ENCODE measurements at places on chromosomes 2 and 18.
A peak's percentile ranks its signal among the peaks of the same experiment; 100 is the strongest.

GRCh38 chr18:46843372-46843771 is 73.9 kb downstream of the PIAS2 start:
- no peak for DNase-seq

DNA sequence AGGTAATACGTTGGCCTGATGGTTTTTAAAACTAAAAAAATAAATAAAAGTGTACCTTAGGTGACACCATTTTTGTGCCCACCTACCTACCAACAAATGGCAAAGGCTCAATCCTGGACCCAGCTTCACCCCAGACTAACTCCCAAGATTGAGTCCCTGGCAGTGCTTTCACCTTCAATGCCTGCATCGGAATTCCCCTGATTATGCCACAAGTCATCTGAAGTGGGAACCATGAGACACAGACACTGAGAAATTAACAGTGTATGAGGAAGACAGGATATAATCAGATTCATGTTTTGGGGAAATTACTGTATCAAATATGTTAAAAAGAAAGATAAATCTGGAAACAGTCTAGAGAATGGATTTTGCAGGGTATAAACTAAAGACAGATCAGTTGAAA is 41.6 kb downstream of the ZBTB14 start:
- no peak for DNase-seq

DNA sequence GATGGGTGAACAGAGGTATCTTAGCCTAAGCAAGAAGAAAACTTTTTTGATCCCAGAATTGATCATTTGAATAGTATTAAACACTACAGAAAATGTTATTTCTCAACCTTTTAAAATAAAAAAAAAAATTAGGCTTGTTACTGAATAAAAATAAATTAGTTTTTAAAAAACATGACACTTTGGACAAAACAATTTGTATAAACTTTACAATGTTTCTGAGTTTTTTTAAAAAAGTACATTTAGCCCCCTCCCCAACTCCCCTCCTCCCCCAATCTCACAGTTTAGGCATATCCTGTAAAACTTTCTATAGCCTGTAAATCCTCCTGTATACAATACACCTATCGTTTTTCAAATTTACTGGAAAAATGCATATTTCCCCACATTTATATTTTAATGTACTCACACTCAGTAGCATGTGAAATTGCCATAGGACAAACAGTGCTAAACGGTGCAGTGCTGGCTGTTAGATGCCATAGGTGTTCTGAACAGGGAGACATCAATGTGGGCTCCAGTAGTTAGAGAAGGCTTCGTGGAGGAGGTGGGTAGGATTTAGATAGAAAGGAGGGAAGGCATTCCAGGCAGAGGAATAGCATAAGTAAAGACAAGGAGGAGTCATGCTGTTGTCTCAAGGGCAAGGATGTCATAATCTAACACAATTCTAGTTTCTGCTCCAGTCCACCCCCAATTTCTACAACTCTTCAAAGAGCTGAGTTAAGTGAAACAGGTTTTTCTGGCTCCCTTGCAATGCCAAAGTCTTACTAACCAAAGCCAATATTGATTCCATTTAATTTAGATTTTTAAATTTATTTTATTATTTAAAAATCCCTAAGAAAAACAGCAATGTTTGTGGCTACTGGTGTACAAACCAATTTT is 50.9 kb downstream of the SP3 start:
- no peak for DNase-seq

- peak; percentile 79 for DNase-seq
Measured at GRCh38 chr18:77650799-77651385, 401.2 kb downstream of the GALR1 start.

- no peak for DNase-seq
Measured at GRCh38 chr2:161956738-161957137, 117.3 kb downstream of the DPP4 start.

- DNase-seq, result no peak
Measured at GRCh38 chr2:99832926-99833325, 309.5 kb downstream of the AFF3 start.

- DNase-seq, result no peak
Measured at GRCh38 chr2:177298191-177298590, 33.7 kb upstream of the NFE2L2 start.

GRCh38 chr18:617970-618504 is 21.2 kb downstream of the CLUL1 start:
- no peak for DNase-seq

GRCh38 chr2:23445450-23445868 is 60.5 kb downstream of the KLHL29 start:
- DNase-seq, result no peak

DNA sequence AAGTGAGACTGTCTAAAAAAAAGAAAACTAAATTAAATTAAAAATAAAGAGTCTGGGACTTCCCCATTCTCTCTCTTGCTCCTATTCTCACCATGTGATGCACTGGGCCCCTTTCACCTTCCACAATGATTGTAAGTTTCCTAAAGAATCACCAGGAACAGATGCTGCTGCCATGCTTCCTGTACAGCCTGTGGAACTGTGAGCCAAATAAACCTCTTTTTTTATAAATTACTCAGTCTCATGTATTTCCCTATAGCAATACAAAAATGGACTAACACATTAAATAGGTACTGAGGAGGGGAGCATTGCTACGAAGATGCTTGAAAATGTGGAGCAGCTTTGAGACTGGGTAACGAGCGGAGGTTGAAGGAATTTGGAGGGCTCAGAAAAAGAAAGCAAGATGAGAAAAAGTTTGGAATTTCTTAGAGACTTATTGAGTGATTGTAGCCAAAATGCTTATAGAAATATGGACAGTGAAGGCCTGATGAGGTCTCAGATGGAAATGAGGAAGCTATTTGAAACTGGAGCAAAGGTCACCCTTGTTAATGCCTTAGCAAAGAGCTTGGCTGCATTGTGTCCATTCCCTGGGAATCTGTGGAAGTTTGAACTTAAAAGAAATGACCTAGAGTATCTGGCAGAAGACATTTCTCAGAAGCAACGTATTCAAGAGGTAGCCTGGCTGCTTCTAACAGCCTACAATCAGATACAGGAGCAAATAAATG is 128.7 kb downstream of the EIPR1 start:
- DNase-seq, result no peak

DNA sequence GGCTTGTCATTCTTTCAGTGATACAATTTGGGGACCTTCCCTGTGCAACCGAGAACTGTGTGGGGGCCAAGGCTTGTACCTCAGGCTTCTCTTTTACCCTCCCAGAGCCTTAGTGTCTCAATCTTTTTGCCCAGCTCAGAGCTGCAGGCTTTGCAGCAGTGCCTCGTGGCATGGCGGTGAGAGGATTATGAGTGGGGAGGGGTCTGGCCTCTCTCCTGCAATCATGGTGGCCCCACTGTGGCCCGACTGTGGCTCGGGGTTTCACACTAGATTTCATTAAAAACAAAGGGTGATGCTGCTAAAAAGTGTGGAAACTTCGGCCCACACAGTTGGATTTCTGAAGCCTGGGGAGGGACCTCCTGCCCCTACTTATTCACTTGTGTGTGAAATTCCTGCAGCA is 75.5 kb downstream of the CAPN13 start:
- no peak for DNase-seq

DNA sequence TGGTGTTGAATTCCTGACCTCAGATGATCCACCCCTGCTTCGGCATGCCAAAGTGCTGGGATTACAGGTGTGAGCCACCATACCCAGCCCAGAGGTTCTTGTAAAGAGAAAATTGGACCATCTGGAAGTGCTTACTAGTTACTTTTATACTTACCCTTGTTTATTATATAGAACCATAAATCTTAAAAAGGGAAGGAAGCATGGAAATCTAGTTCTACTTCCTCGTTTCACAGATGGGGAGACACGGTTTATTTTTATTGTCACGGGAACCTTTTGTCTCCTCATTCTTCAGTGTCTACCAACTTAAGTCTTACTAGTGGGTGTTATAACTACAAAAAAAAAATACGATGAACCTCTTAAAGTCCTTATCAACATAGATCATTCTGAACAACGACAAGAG is 45.8 kb upstream of the PDK1 start:
- no peak for DNase-seq

- no peak for DNase-seq
Measured at GRCh38 chr2:153873052-153874048, 1.6 kb downstream of the GALNT13 start.

DNA sequence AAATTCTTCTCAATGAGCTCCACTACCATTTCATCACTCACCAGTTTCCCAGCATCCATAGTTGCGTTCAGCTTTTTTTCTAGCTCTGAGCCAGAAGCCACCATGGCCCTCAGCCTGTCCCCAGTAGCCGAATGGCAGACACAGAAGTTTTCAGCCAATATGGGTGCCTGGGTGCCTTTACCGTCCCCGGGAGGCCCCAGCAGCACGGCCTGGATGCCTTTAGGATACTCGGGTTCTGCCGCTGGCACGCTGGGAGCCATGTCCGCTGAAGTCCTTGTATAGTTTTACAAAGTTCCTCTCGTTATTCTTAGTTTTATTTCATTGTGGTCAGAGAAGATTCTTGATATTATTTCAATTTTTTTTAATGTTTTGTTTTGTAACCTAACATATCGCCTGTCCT is 187.2 kb downstream of the MEMO1 start:
- DNase-seq, result no peak
